ENCODE measurements at places on chromosomes 12 and 14.

DNA sequence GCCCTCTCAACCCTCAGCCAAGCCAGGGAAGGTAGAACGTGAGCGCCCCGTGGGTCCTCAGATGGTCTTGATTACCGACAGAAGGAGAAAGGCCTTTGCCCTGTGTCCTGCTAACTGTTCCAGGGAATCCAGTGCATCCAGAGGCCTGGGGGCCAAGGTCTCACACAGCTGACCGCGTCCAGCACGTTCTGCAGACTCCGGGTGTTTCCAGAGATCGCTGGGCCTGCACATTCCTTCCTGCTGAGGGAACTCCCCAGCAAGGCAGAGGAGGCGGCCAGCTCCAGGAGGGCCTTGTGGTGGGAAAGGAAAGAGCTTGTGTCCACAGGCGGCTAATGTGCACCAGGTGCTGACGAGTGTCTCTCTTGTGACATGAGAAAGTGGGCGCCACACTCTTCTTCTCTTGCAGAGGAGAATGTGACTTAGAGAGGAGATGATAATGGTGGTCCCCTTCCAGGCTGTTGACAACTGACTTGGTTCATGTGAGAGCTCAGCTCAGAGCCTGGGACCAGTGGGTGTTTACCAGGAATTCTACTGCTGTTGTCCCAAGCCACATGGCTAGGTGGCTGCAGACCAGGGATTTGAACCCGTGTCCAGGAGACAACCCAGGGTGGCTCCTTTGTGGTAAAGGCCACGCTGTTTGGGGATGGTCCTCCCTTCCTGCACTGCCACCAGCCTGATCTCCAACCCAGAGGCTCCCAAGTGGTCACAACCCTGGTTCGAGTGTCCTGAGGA lies 46.8 kb upstream of the DLK1 start:
- no peak for DNase-seq

DNA sequence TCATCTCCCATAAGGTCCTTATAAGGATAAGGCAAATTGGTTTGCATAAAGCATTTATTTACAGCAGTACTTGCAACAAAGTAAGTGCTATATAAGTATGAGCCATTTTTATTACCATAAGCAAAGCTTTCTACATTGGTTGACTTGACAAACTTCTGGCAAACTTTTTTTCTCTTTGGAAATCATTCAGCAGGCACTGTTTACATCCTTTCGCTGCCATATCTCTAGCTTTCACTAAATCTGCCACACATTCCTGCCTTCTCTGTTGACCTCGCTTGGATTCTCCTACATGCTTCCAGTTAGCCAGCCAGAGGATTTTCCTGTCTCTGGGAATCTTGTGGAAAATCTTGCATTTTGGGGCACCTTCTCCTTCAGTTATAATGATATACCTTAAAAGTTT lies 21.8 kb upstream of the HDAC7 start:
- DNase-seq = no peak

DNA sequence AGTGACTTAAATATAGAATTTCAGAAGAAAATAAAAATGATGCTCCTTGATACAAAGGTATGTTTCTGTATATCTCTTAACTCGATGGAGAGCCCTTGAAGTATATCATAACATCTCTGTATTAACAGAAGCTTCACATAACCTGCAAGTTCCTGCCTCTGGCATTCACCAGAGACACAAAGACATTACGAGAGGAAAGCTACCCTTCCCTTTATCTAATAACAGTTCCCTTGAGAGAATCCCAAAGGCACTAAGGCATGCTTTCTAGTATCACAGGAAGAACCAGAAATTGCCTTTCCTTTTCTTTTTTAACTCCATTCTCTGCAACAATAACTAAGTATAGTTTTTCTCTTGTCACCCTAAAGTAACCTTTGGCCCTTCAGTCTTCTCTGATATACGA lies 164.5 kb downstream of the MGAT4C start:
- no peak for DNase-seq

DNA sequence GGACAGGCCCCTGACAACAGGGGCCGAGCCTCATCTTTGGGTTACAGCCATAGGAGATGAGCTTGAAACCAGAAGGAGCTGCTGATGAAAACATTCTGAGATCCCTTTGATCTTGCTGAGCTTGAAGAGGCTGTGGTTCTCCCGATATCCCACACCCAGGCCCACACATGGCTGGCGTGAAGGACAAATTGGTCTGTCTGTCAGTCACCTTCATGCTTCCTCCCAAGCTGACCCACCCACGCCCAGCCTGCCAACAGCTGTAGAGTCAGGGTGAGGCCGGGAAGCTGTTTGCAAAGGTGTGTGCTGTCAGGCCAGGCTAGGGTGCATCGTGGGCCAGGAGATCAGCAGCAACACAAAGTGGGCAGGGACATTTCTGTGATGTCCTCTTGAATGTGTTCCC lies 43.2 kb downstream of the FZD10 start:
- no peak for DNase-seq

GRCh38 chr12:89975574-89975973 lies 266.9 kb upstream of the ATP2B1 start:
- DNase-seq = no peak

DNA sequence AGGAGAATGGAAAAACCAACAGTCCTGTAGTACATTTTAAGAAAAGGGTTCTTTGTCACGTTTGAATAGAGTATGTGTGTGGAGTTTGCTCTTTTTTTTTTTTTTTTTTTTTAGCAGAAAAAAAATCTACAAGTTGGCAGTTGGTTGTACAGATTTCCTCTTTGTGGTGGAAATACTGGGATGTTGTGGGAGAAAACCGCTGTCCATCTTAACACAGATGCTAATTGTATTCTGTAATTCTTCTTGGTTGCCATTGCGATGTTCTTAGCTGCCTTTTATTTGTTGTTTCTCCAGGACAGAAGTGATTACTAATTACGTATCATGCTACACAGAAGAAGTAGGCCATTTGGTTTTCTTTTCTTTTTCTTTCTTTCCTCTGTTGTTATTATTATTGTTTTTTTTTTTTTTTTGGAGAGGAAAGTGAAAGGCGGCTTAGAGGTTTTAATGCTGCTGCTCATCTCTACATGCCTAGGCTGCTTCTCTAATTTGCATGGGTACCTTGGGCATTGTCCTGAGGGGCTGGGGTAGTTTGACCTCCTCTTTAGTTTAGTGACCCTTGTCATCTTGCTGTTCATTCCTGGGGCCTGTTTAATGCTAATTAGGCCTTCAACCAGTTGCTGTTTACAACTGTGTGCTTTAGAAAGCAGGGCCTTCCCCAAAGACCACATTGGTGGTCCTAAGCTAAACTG lies 94.7 kb downstream of the TMTC2 start:
- no peak for DNase-seq

- DNase-seq = no peak
Measured at GRCh38 chr12:34121360-34121759, 99.1 kb downstream of the ALG10 start.

DNA sequence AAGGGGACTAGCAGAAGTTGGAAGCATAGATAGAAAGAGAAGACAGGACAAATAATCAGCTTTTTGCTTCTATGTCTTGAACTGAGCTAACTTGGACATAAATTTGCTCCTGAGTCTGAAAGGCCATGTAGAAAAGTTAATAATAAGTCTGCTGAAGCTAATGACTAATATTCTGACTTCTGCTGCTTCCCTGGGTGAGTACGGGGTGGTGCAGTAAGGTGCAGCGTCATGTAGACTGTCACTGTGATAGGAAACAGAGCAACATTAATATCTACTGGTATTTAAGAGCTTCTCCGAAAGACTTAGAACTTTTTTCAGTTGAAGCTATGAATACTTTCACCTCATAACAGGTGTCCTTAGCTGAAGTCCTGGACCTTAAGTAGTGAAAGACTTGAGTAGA lies 34.1 kb upstream of the CPM start:
- no peak for DNase-seq

- no peak for DNase-seq
Measured at GRCh38 chr12:122813310-122813713, 21.9 kb upstream of the HIP1R start.

DNA sequence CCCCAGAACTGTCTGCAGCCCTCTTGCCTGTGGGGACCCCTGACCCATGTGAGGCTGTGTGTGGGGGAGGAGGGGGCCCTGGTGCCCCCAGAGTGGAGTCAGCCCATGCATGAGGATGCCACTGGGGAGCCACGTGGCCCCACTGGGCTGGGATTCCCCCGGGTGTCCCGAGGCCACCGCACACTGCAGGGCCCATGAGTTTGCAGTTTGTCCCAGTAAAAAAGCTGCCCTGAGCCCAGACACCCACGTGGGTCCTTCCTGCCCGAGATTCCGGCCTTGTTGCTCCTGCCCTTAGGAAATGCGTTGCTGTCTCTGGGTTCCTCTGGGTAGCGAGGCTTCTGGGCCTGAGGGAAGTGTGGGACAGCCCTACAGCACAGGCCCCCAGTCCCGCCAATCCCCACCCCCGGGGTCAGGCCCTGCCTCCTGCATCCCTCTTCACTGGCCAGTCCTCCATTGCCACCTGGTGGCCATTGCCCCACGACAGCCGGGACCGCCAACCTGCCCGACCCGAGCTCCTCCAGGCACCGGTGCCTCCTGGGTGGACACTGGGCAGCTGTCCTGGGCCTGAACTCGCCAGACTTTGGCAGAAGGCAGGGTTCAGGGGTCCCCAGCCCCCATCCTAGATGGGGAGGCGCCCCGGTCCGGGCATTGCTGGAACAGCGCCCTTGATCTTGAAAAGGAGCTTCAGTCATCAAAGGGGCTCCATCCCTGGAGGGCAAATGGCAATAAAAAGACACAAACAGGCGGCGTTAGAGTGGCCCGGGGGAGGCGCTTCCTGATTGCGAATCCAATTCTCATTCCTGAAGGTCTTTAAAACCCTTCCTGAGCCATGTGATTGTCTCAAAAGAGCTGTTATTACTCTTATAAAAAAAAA lies 15.6 kb upstream of the C14orf180 start:
- DNase-seq = peak; percentile 92

- no peak for DNase-seq
Measured at GRCh38 chr12:3077572-3078081, 448 bp downstream of the TSPAN9 start.

DNA sequence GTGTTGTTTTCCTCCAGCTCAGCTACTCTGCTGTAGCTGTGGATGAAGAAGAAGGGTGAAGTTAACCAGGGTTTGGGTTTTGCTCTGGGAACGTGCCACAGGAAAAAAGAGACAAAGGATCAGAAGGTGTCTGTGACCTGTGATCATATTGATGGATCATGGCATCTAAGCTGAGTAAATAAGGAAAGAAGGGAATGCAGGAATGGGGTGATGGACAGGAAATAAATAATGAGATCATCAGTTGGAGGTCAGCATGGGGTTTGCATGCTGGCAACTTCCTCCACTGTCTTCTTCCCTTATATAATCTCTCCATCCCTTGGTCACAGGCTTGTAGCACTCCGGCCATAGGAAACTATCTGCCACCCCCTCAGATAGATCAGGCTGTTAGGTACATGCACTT lies 430.3 kb upstream of the PDE3A start:
- DNase-seq = no peak

GRCh38 chr12:115840159-115840558 lies 437.3 kb downstream of the MED13L start:
- no peak for DNase-seq

DNA sequence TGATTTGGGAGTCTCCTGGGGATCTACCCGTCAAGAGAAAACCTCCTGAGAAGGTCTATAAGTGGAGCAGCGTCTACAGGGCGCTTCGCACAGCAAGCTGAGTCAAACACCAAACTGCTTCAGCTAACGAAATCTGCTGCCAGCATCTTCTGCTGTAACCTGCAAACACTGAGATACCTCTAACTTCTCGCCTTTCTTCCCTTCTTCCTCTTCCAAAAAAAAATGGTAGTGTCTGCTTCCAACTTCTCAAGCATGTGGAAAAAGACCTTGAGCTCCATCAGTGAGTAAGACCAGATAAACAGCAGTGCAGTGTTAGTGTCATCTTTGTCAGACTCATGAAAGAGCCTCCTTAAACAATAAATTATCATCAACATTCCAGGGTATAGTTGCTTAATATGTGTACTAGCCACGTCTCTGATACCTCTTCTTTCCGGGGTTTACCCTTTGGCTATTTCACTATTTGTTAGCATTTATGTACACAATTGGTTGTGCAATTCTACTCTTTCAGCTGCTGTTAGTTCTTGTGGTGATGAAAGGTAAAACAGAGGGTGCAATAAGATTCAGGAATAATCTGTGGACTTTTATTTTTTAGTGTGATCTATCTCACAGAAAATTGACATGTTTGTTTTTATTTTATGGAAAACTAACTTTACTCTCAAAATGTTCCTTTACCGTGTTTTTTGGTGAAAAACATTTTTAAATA lies 81.6 kb downstream of the LLPH start:
- DNase-seq = no peak

DNA sequence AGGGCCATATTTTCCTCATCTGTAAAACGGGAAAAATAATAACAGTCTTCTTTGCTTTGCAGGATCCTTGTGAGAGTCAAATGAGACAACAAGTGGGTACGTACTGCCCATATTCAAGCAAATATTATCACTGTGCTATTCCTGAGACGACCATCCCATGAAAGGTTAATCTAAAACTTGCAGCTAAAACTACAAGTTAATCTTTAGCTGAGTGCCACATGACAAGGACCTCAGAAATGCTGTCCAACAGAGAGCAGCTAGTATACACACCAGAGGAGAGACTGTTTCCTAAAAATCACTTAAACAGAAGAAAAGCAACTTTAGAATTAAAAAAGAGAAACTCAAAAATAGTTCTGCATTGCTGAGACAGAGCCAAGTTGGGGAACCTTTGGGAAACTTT lies 162.7 kb upstream of the TMTC2 start:
- no peak for DNase-seq

DNA sequence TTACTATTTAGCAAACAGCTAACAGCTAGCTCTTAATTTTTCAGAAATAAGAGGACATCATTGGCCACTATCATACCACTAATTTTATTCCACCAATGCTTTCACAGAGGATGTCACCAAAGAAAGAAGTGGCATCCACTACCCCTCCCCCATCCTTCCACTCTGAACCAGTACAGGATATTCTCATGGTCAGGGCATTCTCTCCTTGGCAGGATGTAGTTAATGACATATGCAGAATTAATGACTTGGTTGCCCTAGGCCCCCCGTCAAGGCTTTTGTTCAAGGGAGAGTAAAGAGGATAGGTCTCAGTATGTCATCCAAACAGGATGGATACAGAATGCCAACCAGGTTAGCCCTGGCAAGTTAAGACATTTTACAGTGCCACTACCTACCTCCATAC lies 18.9 kb upstream of the NUP107 start:
- DNase-seq = no peak

GRCh38 chr12:47558625-47559345 lies 147.0 kb downstream of the RPAP3 start:
- DNase-seq = no peak

- DNase-seq = no peak
Measured at GRCh38 chr14:51725061-51725460, 73.4 kb downstream of the FRMD6 start.

DNA sequence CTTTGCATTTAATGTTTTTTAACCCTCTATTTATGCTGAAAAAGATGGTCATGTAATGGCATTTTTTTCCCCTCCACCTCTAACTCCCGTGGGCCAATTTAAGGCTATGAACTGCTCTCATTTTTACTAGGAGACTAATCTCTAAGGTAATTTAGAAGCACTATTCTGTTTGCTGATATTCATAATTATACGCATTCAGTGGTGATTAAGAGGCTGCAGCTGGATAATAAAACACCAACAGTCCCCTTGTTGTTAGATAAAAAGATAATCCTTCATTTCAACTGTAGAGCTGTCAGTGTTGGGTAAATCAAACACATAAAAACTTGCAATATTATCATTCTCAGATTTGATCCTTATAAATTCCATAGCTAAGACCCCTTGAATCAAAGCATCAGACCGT lies 8.9 kb downstream of the MYO1H start:
- DNase-seq = no peak

- DNase-seq = no peak
Measured at GRCh38 chr12:11143352-11143751, 8.9 kb upstream of the TAS2R30 start.
